Placental epithelial cell (primary cell): ENCODE measurements at places on chromosomes 12 and 14. TPM values are rescaled to one million over a fixed set of nuclear protein-coding genes. Genes with fewer than 3 reads are reported as not detected.

Gene CNTN1
- not detected in 2 replicates for total RNA-seq

Gene ADAM20
- 1.5 and 3.9 TPM in 2 replicates for total RNA-seq

Gene WDR89
- 5.4 and 7.1 TPM in 2 replicates for total RNA-seq

Gene FAR2
- 0.79 and 1.1 TPM in 2 replicates for total RNA-seq

Gene SLC39A2
- 1.4 and 3.9 TPM in 2 replicates for total RNA-seq

Gene PTPRO
- total RNA-seq: under 0.01 TPM in 1 of 2 replicates, not detected in the other

Gene RAB3IP
- 12.6 and 17.7 TPM in 2 replicates for total RNA-seq

Gene CACNA1C
- 2.2 and 3.1 TPM in 2 replicates for total RNA-seq

Gene TAC3
- not detected in 2 replicates for total RNA-seq

Gene CLMN
- 53.8 and 59.4 TPM in 2 replicates for total RNA-seq

Gene LBHD2
- not detected in 2 replicates for total RNA-seq

Gene DENND5B
- total RNA-seq: 11.1 and 14.9 TPM in 2 replicates

Gene PLEKHG7
- not detected in 2 replicates for total RNA-seq

Gene ALG10
- 5.5 and 7.3 TPM in 2 replicates for total RNA-seq

Gene SLC22A17
- total RNA-seq: 22.0 and 46.3 TPM in 2 replicates

Gene FBXW8
- 33.4 and 45.1 TPM in 2 replicates for total RNA-seq

Gene LPAR5
- total RNA-seq: 5.1 and 10.7 TPM in 2 replicates

Gene GPRC5D
- 0.22 TPM in 1 of 2 replicates, not detected in the other for total RNA-seq

Gene ARMH4
- total RNA-seq: 3.5 and 5.6 TPM in 2 replicates

Gene CHURC1
- total RNA-seq: 36.3 and 46.7 TPM in 2 replicates

Gene GPR135
- 2.7 and 2.9 TPM in 2 replicates for total RNA-seq
